ENCODE measurements at places on chromosomes 7 and 10. TPM values are rescaled to one million over a fixed set of nuclear protein-coding genes. Genes with fewer than 3 reads are reported as not detected.

Gene SHH
- not detected for total RNA-seq

DNA sequence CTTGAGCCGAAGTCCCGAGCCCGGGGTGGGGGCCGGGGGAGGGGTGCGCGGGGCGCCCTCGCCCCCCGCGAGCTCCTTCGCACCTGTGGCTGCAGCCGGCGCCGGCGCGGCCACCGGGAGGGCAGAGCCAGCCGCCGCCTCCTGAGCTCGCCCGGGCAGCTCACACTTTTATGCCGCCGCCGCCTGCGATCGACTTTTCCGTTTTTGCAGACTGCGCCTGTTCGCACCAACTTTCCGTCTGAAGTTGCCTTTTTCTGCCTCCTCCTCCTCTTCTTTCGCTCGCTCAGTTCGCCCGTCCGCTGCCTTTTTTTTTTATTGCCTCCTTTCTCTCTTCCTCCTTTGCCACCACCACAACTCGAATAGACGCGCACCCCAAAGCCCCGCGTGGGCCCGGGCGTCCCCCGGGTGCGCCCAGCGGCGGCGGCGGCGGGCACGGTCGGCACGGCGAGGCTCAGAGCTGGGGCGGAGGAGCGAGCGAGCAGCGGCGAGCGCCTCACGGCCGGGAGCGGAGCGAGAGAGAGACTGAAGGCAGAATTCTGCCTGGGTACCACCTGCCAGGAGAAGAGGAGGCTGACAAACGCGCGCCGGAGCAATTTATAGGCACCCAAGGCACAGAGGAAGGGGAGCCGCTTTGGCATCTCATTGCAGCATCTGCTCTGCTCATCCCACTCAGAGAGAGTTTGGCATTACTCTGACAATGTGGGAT, at the start of gene C1QL3:
Gene C1QL3 (minus strand): TSS at position 569 of the 706 bp plus-strand sequence. CDS start 814 bp downstream, outside the sequence.
- DNase-seq = no peak

Gene HK1
- total RNA-seq = 188 TPM

GRCh38 chr10:25083546-25084111, 67.2 kb downstream of the THNSL1 start:
- no peak for DNase-seq

GRCh38 chr10:61841338-61841875, 60.1 kb upstream of the ARID5B start:
- DNase-seq = no peak

Gene CTAGE4
- 1.3 TPM for total RNA-seq

Gene GPER1
- total RNA-seq = 4.6 TPM

- DNase-seq = no peak
Observed at GRCh38 chr7:136045992-136046391, 68.8 kb upstream of the MTPN start.

- no peak for DNase-seq
Observed at GRCh38 chr10:85421421-85421820, 945.2 kb downstream of the GRID1 start.

GRCh38 chr7:100682991-100683658, 9.6 kb downstream of the GNB2 start:
- no peak for DNase-seq

Gene MPP7
- total RNA-seq = 11.0 TPM

DNA sequence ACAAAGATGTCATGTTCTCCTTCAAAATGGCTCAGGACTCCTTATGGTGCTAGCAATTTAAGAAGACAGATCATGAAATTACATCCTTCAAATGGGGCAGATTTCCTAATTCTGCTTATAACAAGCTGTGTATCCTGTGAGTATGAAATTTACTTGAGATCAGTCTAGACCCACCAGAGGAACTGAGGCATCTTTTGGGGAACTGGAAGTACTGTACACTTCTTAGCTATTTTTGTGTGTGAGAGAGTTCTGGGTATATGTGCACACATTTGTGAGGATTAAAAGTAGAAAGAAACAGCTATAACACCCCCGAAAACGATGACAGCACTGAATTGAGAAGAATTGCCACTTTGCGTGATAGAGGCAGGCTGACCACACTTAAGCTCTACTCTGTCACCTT, 187.0 kb upstream of the CCDC6 start:
- DNase-seq = no peak

- DNase-seq = no peak
Observed at GRCh38 chr7:15334536-15335263, 227.1 kb downstream of the AGMO start.

- DNase-seq = no peak
Observed at GRCh38 chr7:54897891-54898290, 120.9 kb upstream of the EGFR start.

DNA sequence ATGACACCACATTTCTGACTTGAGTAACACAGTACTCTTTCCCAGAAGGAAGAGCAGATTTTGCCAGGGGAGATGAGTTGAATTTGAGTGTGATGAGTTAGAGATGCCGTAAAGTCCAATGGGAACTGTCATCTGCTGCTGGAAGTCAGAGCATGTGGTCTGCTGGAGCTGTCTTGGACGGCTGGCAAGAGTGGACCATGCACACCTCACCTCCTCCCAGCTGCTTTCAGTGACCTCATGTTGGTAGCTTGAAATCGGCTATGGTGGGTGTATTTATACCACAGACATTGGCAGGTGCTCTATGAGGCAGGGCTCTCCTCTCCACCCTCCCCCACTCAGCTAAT, 82.3 kb downstream of the COL13A1 start:
- no peak for DNase-seq

DNA sequence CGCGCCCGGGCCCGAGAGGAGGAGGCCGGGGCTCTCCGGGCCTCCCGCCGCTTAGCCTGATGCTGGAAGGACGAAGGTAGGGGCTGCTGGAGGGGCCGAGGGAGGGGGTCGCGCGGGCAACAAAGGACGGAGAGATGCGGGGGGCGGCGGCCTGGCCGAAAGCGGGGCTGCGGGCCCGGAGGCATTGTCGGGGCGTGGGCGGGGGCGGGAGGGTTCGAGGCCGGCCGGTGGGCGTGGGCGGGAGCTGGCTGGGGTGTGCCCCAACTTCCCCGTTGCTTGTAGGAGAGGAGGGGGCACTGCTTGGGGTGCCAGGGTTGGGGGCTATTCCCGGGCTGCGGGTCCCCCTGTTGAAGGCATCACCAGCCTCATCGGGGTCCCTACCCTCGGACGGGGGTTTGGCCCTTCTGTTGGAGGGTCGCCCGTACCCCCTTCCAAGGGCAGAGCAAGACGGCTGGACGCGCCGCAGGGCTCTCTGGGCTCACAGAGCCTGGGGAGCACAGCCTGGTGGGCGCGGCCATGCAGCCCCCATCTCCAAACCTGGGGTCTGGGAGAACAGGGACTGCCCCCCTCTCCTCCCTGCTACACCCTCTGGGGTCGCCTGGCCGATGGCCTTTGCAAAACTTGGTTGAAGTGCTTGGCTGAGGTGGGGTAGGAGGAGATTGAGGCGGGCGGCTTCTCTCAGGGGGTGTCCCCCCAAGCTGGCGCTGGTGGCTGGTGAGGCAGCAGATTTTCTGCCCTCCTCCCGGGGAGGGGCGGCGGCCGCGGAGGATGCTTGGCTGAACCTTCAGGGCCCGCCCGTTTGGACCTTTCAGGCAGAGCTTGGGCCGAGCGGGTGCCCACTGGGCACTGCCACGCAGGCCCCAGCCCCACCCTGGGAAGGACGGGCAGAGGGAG, 699 bp downstream of the CLIP2 start:
- peak; percentile 61 for DNase-seq

Gene LIPJ
- total RNA-seq = not detected

Gene LYZL2
- total RNA-seq = not detected

GRCh38 chr10:92757066-92757710, 67.4 kb downstream of the HHEX start:
- peak; percentile 92 for DNase-seq

- no peak for DNase-seq
Observed at GRCh38 chr7:131493581-131493980, 62.8 kb downstream of the PODXL start.

- DNase-seq = no peak
Observed at GRCh38 chr7:102050864-102051460, 233.5 kb downstream of the CUX1 start.

GRCh38 chr7:31488562-31489203, 25.2 kb upstream of the ITPRID1 start:
- DNase-seq = peak; percentile 26

Gene SNX10
- 5.7 TPM for total RNA-seq

DNA sequence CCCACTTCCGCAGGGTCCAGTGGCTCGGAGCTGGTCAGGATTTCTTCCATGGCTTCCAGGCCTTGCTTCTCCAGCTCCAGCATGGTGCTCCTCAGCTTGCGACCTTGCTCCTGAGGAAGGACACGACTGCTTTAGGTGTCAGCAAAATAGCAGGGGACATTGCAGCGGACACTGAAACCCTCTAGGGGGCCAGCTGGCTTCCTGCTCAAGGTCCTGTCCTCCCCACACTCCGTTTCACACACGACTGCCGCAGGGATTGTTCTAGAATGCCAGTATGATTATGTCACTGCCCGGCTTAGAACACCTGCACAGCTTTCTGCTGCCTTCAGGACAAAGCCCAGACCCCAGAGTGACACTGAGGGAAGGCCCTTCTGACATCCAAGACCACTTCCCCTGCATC, 65.6 kb downstream of the SCRN1 start:
- DNase-seq = no peak

- no peak for DNase-seq
Observed at GRCh38 chr10:113921561-113922370, 67.3 kb downstream of the NHLRC2 start.

DNA sequence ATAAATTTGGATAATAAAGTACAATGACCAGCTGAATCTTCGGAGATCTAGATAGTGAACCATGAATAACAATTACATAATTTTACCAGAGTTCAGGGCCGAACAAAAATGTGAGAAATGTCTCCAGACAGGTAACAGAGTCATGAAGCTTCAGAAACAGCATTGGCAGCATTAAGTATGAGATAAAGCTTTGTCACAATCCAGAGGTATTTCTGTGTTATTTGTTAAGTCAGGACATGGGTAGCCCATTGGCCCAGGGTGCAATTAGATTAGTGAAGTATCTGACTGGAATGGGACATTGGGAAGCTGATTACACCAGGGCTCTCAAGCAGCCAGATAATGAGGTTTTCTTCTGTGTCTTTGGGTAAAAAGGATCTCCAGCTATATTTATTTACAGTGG, 184.2 kb upstream of the PPP1R3A start:
- DNase-seq = no peak

- peak; percentile 91 for DNase-seq
Observed at GRCh38 chr10:11875494-11876281, 52.5 kb downstream of the PROSER2 start.

DNA sequence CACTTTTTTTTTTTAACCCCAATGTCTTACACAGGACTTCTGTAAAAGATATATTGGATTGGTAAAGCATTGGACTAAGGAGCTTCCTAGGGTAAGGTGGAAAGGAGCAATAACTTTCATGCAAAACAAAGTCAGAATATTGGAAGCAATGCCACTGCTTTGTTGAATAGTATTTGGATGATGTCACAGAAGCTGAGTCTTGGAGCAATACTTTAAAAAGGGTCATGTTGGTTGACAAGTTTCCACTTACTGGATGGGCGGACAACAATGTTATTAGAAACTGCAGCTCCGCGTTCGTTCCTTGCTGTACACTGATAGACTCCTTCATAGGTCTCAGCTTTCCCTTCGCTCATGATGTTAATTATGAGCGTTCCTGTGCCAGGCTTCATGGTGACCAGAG, 101.9 kb upstream of the LAMB4 start:
- DNase-seq = no peak

Gene PTPN20
- 9.7 TPM for total RNA-seq

DNA sequence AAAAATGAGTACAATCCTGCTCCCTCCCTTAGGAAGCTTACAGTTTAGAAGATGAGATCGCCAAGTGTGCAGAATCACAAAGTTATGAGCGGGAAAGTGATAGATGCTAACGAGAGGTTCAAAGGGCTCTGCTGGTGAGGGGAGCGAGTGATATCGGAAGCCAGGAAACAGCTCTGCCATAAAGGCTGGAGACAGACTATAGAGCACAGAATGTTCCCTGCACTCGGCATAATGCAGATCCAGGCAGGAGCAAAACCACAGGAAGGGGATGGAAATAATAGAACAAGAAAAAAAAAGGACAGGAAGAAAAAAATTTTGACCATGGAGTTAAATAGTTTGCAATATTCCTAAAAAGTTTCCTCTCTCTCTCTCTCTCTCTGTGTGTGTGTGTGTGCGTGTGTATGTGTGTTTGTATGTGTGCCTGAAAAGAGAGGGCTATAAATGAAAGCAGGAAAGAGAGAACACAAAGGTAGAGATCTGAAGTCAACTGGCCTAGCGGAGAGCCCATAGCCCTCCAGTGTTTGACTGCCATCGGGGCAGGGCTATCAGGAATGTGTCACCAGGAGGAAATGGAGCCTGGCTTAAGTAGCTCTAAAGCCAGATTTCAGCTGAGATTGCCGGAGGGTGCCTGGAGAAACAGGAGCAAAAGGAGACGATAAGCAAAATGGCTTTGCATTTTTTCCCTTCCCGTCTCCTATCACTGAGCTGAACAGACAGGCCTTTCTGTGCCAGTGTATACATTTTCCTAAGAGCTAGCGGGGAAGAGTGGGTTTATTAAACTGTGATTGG, 175.8 kb upstream of the LYZL1 start:
- DNase-seq = no peak

DNA sequence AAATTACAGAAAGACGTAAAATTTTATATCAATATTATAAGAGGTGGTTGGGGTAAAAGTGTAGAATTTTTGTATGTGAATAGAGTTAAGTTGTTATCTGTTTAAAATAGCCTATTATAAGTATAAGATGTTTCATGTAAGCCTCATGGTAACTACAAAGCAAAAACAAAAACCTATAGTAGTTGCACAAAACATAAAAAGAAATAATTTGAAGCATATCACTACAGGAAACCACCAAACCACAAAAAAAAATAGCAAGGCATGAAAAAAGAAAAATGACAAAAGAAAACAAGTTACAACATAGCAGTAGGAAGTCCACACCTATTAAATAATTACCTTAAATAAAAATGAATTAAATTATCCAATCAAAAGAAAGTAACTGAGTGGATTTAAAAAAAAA, 12.4 kb upstream of the GSTK1 start:
- DNase-seq = no peak

DNA sequence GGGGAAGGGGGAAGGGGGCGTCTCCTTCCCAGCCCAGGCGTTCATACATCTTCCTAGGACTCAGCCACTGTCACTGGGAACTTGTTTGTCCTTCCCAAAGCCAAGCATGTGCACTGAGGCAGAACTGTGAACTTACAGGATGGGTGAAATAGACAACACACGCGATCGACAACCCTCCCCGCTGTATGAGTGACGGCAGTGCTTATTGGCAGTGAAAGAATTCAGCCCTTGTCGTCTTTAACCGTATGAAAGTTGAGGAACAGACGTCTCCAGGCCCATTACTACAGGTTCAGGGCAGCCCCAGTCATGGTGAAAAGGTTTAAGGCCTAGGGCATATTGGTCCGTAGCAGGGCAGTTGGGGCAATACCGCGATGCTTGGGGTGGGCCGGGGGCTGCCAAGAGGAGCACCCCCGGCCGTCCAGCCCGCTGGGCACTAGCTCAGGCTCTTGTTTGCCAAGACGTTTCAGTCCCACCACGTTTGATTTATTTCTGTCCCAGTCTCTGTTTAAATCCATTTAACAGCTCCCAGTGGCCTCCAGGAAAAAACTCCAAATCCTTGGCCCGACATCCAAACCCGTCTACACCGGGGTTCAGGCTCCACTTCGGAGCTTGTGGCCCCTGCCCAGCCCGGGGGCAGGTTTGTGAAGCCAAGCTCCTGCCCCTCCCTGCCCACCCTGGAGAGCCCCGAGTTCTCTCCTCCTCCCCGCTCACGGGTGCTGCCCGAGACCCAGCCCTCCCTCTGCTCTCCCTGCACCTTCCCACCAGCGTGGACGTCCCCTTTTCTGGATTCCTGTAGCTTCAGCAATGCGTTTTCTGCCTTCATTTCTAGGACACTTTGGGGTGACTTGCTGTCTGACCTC, 159.8 kb downstream of the DNAJB6 start:
- DNase-seq = no peak

All from left cardiac atrium (tissue), 4 donors.